ENCODE measurements at places on chromosomes 6 and 20. TPM values are rescaled to one million over a fixed set of nuclear protein-coding genes. Genes with fewer than 3 reads are reported as not detected.

DNA sequence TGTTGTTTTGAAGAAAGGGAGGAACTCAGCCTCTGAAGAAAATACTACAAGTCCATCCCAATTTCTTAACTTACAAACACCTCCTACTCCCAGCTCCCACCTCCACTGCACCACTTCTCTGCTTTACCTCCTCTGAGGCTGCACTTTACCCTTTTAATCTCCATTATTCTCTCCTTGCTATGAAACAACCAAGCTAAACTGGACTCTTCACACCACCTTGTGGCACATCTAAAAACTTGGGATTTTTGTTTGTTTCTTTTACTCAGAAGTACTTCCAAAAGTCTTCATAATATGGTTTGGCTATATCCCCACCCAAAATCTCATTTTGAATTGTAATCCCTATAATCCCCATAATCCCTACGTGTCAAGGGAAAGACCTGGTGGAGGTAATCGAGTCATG lies 142.2 kb downstream of the MOXD1 start:
- DNase-seq, result peak; percentile 19

DNA sequence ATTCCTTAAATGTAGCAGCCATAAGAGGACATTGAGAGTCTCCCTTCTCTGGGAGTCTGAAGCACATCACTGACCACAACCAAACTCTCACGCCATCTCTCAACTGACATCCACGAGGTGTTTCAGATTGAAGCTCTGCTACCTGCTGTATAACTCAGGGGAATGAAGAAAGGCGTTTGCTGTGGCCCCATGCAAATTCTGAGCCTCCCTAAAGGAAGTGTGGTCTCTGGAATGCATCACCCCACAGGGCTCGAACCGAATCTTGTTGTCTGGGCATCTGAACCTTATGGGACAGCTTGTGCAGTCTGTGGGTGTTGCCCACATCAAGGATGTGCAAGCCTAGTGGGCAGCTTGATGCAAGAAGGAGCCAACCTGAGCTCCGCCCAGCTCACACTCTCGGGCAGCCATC lies 10.9 kb downstream of the PMEPA1 start:
- peak; percentile 77 for DNase-seq

- DNase-seq, result no peak
Measured at GRCh38 chr6:129732034-129732433, 22.1 kb upstream of the ARHGAP18 start.

The SLC12A5 gene
- 2.1 TPM for total RNA-seq

Data from Calu3 (cell line).